ENCODE measurements at places on chromosomes 6 and 20.
A peak's percentile ranks its signal among the peaks of the same experiment; 100 is the strongest.

- DNase-seq = no peak
These were observed 109.8 kb downstream of the DOK5 start for GRCh38 chr20:54585217-54585616.

DNA sequence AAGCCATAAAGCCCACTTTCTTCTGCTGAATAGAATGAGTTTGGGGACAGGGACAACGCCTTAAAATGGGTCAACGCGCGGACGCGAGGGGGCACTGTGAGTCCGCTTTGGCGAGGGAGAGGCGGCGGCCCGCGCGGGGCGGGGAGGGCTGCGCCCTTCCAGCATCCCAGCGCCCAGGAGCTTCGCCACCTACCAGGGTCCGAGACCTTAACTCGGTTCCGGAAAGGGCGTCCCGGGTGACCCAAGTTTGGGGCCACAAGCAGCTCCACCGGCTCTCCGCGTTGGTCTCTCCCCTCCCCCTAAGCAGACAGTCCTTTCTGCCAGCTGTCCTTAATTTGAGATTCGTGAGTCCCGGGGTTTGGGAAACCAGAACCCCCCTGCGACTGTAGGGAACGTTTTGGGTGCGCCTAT lies 1.8 kb upstream of the SAMD5 start:
- peak; percentile 5 for DNase-seq

DNA sequence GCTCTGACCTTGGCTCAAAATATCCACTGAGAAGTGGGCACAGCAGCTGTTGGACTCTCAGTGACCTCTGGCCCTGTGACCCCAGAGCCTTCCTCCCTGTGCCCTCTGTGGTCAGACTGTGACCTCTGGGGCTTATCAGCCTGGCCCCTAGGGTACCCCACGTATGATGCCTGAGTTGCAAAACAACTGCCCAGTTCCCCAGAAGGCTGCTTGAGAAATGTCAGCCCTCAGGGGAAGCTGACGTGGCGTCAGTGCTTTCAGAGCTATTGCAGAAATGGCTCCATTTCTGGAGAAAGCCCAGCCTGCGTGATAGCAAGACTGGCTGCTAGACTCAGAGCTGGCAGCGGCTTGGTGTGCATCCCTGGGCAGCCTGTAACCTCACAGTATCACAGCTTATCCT lies 31.5 kb upstream of the TGM2 start:
- peak; percentile 16 for DNase-seq

GRCh38 chr6:159952289-159953005 lies 16.4 kb upstream of the IGF2R start:
- no peak for DNase-seq

DNA sequence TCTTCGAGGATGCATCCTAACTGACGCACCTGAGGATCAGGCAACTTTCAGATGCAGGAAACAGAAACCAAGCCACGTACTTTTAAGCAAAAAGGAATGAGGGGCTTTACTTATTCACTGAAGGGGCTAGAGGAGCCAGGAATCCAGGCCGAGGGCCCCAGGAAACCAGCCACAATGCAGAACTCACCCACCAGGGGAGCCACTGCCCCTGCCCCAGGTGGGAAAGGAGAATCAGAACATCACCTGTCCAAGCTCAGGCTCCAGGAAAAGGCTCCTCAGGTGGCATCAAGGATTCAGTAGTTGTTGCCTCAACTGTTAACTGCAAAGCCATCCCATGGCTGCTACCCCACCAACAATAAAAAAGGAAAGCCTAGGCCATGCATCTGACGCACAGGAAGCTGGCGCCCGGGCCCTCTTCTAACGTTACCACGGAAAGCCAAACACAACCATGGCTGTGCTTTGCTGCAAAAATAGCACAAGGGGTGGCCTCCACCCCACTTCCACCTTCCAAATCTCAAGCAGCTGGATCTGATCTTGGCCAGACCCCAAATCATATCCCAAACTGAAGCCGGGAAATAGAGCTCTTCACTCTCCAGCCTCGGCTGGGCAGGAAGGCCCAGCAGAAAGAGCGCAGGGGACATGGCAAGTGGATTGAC lies 121.0 kb downstream of the PREX1 start:
- DNase-seq = no peak

DNA sequence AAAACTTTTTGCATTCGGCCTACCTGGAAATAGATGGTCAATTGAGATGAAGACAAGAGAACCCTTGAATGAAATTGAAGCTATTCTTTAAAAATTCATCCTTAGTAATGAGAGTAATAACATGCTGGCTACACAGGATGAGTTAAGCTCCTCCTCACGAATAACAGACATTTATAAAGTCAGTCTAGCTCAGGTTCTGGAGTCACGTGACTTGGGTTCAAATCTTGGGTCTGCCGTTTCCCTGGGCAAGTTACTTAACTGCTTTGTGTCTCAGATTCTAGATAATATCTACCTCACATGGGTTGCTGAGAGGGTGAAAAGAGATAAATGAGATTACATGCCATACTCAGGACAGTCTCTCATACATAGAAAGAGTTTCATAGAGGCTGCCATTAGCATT lies 101.4 kb upstream of the INSM1 start:
- no peak for DNase-seq

GRCh38 chr6:5786321-5786968 lies 220.3 kb downstream of the NRN1 start:
- no peak for DNase-seq

- DNase-seq = no peak
These were observed 57.8 kb downstream of the SLC2A10 start for GRCh38 chr20:46767127-46767761.

DNA sequence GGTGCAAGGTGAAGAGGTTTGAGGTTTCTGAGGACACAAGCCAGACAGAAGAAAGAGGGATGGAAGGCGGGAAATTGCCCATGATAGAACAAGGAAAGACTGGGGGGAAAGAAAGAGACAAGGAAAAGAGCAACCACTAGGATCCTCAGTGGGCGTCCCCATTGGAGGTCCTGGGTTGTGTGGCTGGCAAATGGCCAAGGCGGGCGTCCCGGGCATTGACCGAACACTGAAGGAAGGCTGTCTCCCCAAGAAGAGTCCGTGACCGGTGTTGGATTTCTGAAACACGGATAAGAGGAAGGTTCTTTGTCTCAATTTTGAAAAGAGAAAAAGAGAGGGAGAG lies 746.6 kb upstream of the ADGRB3 start:
- DNase-seq = no peak

GRCh38 chr20:18052856-18053255 lies 4.9 kb downstream of the OVOL2 start:
- no peak for DNase-seq

DNA sequence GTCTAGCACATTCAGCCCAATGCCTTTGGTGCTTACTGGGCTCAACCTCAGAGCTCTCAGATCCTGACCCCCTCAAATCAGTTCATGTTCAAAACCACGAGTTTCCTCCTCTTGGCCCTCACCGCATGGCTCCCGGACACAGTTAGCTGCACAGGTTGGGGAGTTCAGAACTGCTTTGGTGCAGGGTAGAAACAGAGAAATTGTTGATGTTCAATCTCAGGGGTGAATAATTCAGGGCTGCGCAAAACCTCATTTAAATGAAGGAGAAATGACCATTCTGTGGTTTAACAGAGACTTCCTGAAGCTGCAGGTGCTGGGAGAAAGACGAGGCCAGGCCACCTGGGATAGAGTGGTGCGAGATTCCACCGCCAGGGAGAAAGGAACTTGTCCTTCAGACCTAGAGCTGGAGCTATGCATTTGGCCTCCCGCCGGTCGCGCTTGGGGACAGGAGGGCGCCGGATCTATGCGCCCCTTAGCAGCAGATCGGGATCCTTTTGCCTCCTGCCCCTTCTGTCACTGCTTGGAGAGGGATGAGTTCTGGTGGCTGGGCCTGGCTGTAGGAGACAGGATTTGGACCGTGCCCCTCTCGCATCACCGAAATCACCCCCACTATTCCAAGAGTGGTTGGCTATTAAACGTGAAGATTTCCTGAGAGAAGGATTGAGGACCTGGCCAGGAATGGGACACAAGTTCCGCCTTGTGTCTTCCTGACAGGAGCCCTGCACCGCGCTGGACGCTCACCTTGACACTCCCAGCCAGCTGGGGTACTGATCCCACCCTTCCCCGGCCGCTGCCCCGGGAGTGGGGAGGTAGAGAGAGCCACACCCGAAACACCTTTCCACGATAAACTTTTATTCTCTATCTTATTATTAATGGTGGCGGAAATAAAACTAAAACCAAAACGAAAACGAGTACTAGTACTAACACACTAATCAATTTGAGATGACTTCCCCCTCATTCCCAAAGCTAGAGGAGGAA lies 767 bp upstream of the PAX1 start:
- no peak for DNase-seq

- no peak for DNase-seq
These were observed 330.2 kb upstream of the SULF2 start for GRCh38 chr20:48115502-48115901.

DNA sequence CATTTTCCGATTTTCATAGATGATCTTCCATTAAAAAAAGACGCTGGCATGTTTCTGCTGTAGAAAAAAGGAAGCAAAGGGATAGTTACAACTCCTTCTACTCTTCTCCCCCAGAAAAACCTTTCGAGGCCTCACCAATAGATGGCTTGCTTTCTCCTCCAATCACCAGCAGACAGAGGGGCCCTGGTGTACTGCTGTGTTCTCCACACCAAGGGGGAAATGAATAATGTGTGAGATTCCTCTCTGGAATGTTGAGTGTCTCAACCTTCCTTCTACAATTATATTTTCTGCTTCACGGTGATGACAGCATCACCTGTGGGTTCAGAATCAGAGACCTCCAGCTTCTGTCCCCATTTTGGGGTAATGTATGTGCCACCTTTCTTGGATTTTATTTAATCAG lies 185.7 kb upstream of the FLRT3 start:
- no peak for DNase-seq

- no peak for DNase-seq
These were observed 102.1 kb downstream of the CEBPB start for GRCh38 chr20:50292591-50293283.

DNA sequence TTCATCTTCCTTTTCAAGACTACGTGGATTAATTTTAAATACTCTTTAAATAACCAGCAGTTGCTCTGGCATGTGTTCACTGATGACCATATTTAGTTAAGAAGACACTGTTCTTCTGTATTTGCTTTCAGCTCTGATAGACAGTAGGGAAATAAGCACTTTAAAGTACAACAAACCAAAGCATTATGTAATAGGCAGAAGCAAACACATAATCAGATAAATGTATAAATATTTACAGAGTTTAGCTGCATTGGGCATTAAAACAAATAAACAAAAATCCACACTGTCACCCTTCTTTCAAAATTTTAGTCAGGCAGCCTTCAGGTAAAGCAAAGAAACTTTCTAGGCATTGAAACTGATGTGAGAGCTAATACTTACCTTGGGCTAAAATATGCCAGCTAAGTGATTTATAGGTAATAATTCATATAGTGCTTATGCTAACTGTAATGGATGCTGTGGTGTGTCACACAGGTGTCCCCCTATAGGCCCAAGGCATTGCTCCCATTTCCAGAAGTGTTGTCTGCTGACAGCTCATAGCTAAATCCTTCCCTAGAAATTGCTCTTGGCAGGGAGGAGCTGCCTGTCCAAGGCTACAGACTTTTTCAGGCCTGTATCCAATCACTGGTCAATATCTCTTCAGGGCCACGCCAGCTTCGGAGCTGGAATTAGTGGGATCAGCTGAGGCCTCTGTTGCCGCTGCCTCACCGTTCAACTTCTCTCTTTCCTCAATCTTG lies 111.5 kb upstream of the CITED2 start:
- DNase-seq = no peak

GRCh38 chr20:1033751-1034414 lies 31.8 kb upstream of the RSPO4 start:
- no peak for DNase-seq

- no peak for DNase-seq
These were observed 32.5 kb downstream of the PLCG1 start for GRCh38 chr20:41169791-41170351.

DNA sequence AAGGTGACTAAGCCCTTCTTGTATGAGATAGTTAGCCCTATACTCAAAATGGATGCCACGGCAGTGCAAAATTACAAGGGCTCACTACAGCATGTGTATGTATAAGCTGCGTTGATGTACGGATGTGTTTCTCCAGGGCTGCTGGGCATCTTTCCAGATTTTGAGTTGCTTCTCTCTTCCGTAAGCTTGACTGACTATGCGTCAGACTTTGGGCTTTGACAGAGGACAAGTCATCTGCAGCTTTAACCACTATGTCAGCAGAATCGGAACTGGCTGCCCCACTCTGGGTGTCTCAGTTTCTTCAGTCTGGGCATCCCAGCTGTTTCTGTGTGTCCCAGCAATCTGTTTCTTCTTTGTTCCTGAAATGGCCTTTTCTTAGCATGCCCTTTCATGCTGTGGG lies 241.6 kb downstream of the BTBD3 start:
- DNase-seq = no peak

GRCh38 chr6:119636060-119636459 lies 286.5 kb upstream of the MAN1A1 start:
- DNase-seq = no peak

GRCh38 chr6:140382355-140382754 lies 1007.9 kb upstream of the CITED2 start:
- DNase-seq = no peak

GRCh38 chr6:121112356-121112755 lies 221.9 kb downstream of the TBC1D32 start:
- DNase-seq = no peak

- DNase-seq = no peak
These were observed 348.4 kb downstream of the SOX4 start for GRCh38 chr6:21941926-21942325.

DNA sequence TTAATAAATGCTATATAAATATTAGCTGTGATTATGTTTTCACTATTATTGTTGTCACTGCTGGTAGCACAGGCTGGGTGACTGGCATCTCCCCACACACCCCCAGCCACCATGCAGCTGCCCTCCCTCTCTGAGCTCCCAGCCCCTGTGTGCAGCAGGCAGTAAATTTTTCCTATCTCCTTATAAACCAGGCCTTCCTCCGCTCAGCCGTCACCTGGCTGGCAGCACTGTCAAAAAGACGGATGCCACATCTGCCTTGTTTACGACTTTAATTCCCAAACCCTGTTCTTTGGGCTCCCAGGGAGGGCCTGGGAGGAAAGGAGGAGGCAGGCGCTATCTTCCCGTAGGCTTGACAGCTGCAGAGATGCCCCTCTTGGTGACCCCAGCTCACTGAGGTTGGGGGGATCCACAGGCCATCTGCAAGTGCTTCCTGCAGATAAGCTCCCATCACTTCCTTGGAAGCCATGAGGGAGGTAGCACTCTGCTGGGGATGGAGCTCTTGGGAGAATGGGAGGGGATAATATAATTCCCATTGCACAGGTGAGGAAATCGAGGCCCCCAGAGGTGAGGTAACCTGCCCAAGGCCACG lies 94.5 kb downstream of the GRM4 start:
- no peak for DNase-seq

DNA sequence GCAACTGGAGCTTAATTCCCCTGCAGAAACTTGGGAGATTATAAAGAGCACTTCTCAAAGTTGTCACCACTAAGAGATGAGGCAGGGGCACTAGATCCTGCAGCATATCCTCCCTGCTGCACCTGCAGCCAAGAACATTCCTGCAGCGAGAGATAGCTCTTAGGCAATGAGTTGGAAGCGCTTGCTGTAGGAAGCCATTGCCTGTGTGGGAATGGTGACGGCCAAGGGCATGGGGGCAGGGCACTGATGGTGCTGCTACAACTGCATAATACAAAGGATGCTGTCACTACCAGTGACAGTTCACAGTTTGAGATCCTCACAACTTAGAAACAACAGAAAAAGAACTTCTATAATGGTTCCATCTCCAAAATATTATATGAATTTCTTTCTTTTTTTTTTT lies 89.9 kb downstream of the CDS2 start:
- DNase-seq = no peak
